Karpas-422 (cell line): ENCODE measurements at places on chromosomes 12 and 14. TPM values are rescaled to one million over a fixed set of nuclear protein-coding genes. Genes with fewer than 3 reads are reported as not detected.

Gene SOAT2
- not detected in 2 replicates for total RNA-seq

DNA sequence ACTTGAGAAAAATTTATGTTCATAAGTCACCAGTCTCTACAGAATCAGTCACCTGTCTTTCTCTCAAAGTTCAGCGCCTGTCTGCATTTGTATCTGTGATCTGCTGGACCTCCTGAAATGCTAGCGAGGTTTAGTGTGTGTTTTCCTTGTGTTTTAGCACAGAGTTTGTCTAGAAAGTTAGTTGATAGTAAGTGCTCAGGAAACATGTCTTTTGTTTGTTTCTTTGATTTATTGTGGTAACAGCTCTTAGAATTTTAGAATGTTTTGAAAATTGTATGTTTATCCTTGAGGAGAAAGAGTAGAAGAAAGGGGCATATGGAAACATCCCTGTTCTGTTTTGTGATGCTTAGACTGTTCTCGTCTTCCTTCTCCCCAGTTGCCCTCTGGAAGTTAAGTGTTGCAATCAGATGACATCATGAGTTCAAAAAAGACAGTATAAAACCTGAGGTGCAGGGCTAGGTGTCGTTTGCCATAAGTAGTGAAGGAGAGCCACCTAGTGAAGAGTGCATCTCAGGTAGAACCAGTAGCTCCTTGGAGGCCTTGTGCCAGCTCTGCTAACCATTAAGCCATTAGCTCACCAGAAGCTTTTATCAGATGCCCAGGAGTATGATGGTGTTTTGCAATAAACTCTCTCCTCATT is 44.8 kb downstream of the FBXW8 start:
- H3K27me3 ChIP-seq = no peaks in the 10 kb centered on the region
- H3K4me1 ChIP-seq = peaks cover 25% of the 10 kb centered on the region
- H3K27ac ChIP-seq = 0 out of 2 replicates have a peak overlapping the region, but pooled peaks have one; percentile 18
- DNase-seq = peak; percentile 70
- no peak overlapping the region for H3K4me3 ChIP-seq

Gene EPYC
- not detected in 2 replicates for total RNA-seq

Gene OAS2
- total RNA-seq = 3.0 and 6.3 TPM in 2 replicates

Gene AP4S1
- total RNA-seq = 7.8 and 10.2 TPM in 2 replicates
